ENCODE measurements at places on chromosomes 1 and 21.

- no peak for DNase-seq
Observed at GRCh38 chr1:153309441-153309840, 3.3 kb downstream of the PGLYRP3 start.

GRCh38 chr1:233383984-233384383, 56.5 kb downstream of the MAP3K21 start:
- no peak for DNase-seq

- no peak for DNase-seq
Observed at GRCh38 chr1:111835514-111835913, 79.8 kb downstream of the DDX20 start.

- DNase-seq: no peak
Observed at GRCh38 chr1:111717450-111717849, 21.7 kb downstream of the INKA2 start.

DNA sequence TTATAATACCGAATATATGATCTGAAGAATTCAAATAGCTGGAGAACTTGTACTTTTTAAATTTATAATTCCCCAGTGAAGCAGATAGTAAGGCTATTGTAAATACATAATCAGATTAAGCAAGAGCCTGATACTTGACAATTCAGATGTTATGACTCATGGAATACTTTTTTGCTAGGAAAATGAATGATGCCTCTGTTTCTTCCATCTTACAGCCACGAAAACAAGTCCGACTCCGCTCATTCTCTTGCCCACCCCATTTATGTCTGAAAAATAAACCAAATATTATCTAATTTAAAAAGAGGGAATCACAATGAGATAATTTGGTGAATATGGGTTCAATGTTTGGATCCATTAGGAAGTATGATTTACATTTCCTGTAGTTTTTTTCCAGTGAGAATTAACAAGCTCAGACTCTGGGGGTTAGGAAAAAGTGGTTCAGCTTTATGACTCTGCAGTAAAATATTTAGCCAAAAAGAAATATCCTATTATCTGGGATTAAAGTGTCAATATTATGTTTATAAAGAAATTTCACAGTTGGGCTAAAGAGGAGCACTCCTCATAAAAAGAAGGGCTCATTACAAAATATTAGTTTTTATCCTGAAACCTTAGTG, 50.4 kb upstream of the DAB1 start:
- DNase-seq: no peak

GRCh38 chr1:30659702-30660101, 63.7 kb downstream of the MATN1 start:
- no peak for DNase-seq

DNA sequence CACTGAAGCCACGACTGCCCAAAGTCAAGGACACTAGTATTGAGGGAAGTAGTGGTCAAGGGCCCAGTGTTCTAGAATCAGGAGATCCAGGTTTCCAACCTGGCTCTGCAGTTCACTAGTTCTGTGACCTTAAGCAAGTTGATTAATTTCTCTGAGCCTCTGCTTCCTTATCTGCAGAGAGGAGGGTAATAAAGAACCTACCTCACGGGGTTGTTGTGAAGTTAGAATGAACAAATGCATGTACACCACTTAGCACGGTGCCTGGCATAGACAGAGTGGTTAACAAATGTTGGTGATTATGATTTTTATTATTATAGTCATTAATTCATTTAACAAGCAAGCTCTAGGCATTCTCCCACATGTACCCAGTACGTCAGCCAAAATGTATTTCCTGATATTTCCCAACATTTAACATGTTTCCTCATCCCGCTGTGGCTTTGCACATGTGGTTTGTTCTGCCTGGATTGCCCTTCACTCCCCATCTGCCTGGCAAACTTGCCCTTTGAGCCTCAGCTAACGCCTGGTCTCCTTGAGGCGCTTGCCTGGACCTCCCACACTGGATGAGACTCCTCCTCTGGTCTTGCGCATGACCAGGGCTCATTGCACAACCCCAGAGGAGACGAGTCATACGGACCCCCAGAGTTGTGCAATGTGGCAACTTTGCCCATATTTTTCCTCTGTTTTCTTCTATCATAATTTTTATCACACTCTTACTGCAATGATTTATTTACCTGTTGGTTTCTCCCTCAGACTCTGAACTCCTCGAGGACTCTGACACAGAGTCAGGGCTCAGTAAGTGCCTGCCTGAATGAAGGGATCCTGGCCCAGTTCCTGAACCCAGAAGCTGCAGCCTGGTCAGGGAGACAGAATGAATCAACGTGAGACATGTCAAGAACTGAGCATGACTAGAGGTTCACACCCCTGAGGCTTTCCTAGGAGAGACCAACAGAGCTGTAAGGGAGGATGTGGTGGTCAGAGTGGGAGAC, 20.7 kb upstream of the MFSD2A start:
- DNase-seq: peak; percentile 72

GRCh38 chr1:231985296-231986023, 358.9 kb downstream of the DISC1 start:
- no peak for DNase-seq

GRCh38 chr21:44333509-44334328, 5.5 kb downstream of the CFAP410 start:
- DNase-seq: no peak

- DNase-seq: no peak
Observed at GRCh38 chr1:25037174-25038074, 107.3 kb upstream of the RUNX3 start.

- no peak for DNase-seq
Observed at GRCh38 chr1:53601867-53602775, 136.8 kb downstream of the GLIS1 start.

- DNase-seq: no peak
Observed at GRCh38 chr1:205354259-205355074, 2.3 kb downstream of the KLHDC8A start.

- DNase-seq: no peak
Observed at GRCh38 chr1:109891930-109892329, 18.7 kb upstream of the CSF1 start.

DNA sequence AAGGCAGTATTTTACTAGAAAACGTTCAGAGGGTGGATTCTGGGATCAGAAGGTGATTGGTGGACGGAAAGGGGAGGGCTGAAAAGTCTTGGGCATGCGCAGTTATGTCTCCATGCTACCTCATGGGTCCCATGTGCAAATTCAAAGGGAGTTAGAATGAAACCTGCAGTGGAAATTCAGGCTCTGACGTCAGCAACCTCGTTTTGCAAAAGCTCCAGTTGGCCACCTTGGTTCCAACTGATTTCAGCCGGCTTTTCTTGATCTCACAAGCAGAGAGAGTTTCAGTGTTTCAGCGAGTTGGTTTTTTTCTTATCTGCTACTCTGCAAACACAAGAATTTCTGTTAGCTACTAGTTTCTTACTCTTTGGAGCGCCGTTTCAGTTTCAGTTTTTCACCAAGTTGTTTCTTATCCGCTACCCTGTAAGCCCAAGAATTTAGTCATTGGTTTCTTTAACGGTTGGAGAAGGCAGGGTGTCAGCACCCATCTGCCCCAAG, 69.8 kb upstream of the PGBD5 start:
- no peak for DNase-seq

- peak; percentile 6 for DNase-seq
Observed at GRCh38 chr1:219917851-219918466, 10.4 kb downstream of the SLC30A10 start.

- DNase-seq: peak; percentile 52
Observed at GRCh38 chr1:156475568-156476500, 24.7 kb downstream of the MEF2D start.

- DNase-seq: no peak
Observed at GRCh38 chr1:85599681-85600080, 19.1 kb downstream of the CCN1 start.

- DNase-seq: no peak
Observed at GRCh38 chr1:153527023-153527682, 8.6 kb downstream of the S100A6 start.

- DNase-seq: no peak
Observed at GRCh38 chr1:57222801-57223200, 201.1 kb downstream of the DAB1 start.

DNA sequence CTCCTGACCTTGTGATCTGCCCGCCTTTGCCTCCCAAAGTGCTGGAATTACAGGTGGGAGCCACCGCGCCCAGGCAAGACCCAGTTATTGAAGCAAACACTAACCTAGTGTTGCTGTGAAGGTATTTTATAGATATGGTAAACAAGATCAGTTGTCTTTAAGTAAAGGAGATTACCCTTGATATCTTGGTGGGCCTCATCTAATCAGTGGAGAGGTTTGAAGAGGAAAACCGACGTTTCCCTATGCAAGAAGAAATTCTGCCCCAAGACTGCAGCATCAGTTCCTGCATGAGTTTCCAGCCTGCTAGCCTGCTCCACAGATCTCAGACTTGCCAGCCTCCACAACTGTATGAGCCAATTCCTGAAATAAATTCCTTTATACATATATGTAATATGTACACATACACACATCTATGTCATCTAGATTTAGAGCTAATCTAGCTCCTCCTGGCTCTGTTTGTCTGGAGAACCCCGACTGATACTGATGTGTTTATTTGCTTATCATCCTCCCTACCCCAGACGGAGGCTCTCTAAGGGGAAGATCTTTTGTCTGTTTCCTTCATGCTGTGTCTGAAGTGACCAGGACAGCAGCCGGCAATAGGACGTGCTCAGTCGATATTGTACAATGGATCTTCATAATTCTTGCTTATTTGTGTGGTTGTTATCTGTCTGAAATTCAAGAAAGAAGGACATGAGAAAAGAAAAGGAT, 90.9 kb downstream of the IER5 start:
- DNase-seq: no peak

GRCh38 chr1:65343286-65343685, 33.9 kb downstream of the DNAJC6 start:
- DNase-seq: no peak

DNA sequence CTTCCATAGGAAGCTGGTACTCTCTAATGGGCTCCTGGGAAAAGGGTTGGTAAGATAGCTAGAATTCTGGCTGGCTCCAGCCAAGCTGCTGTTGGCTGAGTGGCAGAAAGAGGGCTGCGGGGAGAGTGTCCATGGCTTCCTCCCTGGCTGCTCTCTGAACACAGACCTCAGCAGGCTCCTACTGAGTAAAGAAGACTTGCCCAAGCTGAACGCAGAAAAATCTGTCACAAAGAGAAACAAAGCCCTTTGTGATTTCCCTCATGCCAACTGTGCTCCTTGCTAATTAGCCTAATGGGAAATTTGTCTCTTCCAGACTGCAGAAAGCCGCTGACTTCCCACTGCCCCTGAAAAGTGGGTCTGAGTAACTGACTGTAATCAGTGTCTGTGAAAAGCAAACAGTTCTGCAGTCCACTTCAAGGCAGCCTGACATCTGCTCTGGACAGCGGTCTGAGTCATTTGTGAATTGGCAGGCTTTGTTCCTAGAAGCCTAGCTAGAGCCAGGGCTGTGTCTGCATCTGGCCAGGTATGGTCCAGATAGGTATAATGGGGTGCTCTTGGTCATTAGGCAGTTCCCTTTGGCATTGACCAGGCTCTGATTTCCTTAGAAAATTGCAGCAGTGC, 282.8 kb downstream of the ZNF648 start:
- DNase-seq: no peak

- DNase-seq: peak; percentile 10
Observed at GRCh38 chr1:48697066-48697707, 79.5 kb downstream of the BEND5 start.

GRCh38 chr1:107637101-107637500, 327.9 kb downstream of the VAV3 start:
- no peak for DNase-seq

DNA sequence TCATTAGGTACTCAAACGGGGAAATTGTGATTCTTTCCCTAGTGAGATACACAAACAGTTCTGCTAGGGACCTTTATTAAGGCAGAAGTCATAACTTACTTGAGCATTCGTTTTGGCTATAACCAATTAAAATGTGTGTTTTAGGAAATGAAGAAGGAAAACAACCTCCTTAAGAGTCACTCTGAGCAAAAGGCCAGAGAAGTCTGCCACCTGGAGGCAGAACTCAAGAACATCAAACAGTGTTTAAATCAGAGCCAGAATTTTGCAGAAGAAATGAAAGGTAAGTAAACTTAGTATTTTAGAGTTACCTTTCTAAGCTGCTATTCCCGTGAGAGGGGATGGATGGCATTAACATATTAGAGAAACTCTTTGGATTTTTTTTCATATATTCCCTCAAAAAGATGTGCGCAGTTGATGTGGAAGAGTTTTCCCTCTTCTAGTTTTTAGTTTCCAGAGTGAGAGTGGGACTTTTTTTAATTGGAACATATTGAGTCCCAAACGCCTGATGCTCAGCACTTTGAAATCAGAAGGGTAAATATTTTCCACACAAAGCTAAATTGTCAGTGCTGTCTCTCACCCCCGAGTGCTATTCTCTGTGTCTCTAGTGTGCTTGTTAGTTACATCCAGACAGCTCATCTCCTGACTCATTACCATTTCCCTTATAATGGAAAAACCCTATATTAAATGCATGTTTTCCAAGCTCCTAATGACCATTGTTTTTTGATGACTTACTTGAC, 34.9 kb downstream of the CENPF start:
- no peak for DNase-seq

- no peak for DNase-seq
Observed at GRCh38 chr1:18341291-18342069, 139.2 kb upstream of the KLHDC7A start.

GRCh38 chr1:25120281-25120680, 112.0 kb downstream of the SYF2 start:
- no peak for DNase-seq

GRCh38 chr1:211353562-211354212, 27.1 kb downstream of the TRAF5 start:
- no peak for DNase-seq

DNA sequence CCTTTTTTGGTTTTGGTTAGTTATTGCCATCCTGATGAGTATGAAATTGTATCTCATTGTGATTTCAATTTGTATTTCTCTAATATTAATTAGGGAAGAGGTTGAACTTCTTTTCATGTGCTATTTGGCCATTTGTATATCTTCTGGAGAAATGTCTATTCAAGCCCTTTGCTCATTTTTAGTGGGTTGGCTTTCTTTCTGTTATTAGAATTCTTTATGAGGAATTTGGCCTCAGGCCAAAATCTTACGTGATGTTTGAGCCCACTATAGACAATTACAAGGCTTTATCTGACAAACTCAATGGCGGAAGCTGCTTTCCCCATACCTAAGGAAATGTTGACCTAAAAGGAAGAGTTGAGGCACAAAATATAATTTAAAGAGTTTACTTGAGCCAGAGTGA, 32.9 kb downstream of the IVNS1ABP start:
- DNase-seq: no peak

DNA sequence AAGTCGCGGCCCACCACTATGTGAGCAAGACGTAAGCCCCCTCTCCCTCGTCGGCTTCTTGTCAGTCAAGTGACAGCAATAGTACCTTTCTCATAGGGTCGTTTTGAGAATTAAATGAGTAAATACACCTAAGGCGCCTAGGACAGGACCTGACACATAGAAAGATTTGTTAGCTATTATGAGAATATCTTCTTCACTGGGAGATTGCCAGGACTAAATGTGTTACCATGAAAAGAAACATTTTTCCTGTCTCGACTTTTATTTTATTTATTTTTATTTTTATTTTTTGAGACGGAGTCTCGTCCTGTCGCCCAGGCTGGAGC, 798 bp downstream of the PMF1 start:
- no peak for DNase-seq

- DNase-seq: no peak
Observed at GRCh38 chr1:31064718-31065309, 703 bp downstream of the PUM1 start.
